Skeletal muscle cell (primary cell): ENCODE measurements at places on chromosomes 12 and 14.

GRCh38 chr14:92783813-92784431, 10.2 kb upstream of the GOLGA5 start:
- peak; percentile 37 for DNase-seq

DNA sequence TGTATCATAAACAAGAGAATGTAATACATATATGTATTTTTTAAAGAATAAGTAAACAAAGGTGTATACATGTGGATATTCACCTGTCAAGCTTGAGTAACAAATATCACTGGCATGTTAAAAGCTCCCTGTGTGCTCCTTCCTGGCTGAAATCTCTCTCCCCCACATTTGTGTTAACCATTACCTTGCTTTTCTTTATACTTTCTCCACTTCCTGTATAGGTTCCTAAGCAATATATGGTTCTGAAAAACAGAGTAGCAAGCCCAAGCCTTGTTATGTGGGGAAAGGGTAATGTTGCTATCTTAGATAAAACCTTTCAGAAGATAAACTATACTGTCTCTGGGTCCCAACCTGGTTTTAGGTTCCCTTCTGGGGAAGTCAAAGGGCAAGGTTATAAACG, 32.3 kb upstream of the TBC1D30 start:
- no peak for DNase-seq

- DNase-seq, result no peak
Measured at GRCh38 chr12:124436366-124436765, 131.0 kb downstream of the NCOR2 start.

GRCh38 chr14:90731487-90731886, 84.7 kb downstream of the TTC7B start:
- no peak for DNase-seq

GRCh38 chr12:4899364-4899763, 10.3 kb upstream of the KCNA1 start:
- DNase-seq, result no peak

DNA sequence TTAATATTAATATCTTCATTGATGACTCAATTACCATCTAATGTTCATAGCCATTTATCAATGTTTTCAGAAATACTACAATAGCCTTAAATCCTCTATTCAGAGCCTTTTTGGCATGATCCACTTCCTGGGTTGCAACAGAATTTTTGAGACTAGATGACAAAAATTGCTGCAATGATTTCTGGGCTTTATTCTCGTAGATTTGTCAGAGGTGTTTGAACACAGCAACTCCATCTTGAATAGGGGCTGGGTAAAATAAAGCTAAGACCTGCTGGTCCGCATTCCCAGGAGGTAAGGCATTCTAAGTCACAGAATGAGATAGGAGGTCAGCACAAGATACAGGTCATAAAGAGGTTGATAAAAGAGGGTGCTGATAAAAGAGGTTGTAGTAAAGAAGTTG, 165.8 kb upstream of the CNOT2 start:
- DNase-seq, result no peak

- peak; percentile 25 for DNase-seq
Measured at GRCh38 chr12:25840678-25841465, 117.6 kb upstream of the RASSF8 start.

GRCh38 chr14:52883658-52884057, 67.2 kb downstream of the FERMT2 start:
- DNase-seq, result no peak

DNA sequence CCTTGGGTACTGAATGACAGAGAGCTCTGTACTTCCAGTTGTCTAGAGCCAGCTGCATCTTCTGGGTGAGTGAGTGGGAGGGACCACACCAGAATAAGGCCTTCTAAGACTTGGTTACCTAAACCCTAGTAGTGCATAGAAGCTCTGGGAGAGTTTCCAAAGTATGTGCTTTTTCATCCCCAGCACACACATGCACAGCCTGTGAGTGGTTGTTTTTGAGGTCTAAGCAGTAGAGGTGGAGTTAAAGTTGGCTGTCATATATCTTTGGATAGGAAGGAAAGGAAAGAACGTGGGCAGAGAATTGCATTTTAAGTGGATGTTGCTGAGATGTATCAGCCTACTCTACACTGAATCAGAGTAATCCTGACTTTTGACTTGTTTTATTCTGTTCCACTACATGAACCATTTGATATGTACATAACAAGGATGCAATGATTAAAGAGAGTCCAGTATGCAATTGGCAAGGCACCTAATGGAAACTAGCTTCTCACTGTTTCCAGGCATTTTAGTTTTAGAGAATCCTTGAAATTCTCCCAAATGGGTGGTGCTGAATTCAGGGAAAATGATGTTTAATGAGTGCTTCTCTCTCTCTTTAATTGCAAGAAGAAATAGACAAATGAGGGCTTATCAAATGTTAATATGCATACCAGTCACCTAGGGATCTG, 51.8 kb upstream of the PRICKLE1 start:
- DNase-seq, result peak; percentile 43

- no peak for DNase-seq
Measured at GRCh38 chr12:51341251-51342007, 5.0 kb downstream of the CELA1 start.

DNA sequence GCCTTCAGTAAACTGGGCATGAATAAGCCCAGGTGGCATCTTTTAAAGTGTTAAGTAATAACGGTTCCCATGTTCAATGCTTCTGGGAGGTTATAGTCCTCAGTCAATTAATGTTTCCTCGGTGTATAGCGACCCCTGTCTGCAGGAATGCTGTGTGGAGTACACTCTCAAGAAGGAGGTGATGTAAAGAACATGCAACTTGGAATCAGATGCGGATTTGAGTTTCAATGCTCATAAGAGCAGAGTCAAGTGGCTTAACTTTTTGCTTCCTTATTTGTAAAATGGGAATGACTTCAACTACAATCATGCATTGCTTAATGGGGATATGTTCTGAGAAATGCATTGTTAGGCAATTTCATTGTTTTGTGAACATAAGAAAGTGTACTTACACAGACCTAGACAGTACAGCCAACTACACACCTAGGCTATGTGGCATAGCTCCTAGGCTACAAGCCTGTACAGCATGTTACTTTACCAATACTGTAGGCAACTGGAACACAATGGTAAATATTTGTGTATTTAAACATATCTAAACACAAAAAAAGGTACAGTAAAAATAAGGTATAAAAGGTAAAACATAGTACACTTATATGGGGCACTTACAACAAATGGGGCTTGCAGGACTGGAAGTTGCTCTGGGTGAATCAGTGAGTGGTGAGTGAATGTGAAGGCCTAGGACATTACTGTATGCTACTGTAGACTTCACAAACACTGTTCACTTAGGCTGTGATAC, 6.7 kb upstream of the MRPS35 start:
- DNase-seq, result peak; percentile 83

DNA sequence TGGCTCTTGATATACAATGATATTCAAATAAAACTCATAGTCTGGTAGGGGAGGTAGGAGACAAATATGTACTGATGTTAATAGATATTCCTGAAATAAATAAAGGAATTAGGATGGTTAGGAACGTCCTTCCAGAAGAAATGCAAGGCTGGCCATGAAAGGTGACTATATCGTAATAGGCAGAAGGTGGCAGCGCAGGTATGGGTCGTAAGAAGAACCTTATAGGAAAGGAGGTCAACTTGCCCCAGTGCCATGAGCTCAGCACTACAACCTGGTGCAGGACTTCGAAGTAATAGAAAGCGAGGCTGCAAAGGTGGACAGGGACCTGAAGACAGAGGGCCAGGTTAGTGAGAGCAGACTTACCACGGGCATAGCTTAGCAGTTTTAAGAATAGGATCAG, 55.3 kb upstream of the FGD4 start:
- no peak for DNase-seq

GRCh38 chr14:80504781-80505180, 293.5 kb upstream of the DIO2 start:
- no peak for DNase-seq

DNA sequence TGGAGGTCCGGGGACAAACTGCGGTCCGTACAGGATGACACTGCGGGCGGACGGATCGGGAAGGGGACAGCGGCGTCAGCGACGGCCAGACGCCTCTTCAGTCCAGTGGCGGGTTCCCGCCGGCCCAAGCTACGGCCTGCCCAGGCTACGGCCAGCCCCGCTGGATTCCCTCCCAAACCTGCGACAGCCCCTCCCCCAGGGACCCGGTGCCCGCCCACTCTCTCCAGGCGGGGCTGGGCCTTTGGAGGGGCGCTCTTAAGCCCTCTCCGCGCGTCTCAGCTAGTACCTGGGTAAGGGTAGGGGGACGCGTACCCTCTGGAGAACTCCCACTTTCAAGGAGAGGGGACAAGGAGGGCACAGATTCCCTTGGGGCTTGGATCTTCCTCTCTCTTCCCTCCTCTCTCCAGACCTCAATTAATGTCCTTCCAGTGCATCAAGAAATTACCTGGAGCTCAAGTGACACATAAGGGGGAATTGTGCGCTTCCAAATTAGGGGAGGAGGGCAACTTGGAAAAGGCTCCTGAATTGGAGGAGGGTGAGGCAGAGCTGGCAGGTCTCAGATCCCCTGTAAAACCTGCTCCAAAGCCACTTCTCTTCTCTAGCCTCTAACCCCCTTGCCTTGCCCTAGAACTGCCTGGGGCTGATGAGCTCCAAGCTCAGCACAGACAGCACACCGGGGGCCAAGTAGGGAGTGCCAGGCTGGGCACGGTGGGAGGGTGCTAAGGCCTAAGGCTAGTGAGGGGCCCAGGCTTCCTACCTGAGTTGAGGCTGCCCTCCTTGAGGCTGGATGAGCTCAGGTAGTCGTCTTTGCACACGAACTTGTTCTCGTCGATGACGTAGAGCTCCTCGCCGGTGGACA, 3.1 kb downstream of the LHX5 start:
- no peak for DNase-seq

DNA sequence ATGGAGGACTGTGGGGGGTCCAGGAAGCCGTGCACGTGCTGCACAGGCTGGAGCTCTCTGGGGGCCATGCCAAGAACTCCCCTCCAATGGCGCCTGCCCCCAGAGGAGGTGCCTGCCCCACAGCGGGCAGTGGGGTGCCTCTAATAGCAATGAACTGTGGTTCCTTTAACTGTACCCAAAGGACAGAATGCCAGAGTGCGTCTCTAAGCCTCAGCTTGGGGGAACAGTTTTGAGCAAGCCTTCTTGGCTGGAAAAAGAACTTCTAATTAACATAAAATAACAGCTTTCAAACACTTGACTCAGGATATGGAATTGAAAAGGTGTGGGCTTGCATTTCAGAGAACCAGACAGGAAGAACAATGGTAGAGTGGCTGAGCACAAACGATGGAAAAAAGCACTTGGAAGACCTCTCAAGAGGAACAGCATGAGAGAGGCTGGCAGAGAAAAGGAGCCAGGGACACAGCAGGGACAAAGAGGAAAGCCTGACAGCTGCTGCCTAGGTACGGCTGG, 195.6 kb downstream of the TTC7B start:
- DNase-seq, result no peak

- no peak for DNase-seq
Measured at GRCh38 chr12:71945883-71946282, 7.2 kb downstream of the TPH2 start.

- no peak for DNase-seq
Measured at GRCh38 chr12:71562676-71563595, 100.7 kb downstream of the ZFC3H1 start.
